ENCODE measurements at places on chromosomes 11 and 22.

GRCh38 chr11:79200398-79201070 lies 240.3 kb downstream of the TENM4 start:
- no peak for DNase-seq

- no peak for DNase-seq
Measured at GRCh38 chr11:122069707-122070360, 46.2 kb downstream of the BLID start.

DNA sequence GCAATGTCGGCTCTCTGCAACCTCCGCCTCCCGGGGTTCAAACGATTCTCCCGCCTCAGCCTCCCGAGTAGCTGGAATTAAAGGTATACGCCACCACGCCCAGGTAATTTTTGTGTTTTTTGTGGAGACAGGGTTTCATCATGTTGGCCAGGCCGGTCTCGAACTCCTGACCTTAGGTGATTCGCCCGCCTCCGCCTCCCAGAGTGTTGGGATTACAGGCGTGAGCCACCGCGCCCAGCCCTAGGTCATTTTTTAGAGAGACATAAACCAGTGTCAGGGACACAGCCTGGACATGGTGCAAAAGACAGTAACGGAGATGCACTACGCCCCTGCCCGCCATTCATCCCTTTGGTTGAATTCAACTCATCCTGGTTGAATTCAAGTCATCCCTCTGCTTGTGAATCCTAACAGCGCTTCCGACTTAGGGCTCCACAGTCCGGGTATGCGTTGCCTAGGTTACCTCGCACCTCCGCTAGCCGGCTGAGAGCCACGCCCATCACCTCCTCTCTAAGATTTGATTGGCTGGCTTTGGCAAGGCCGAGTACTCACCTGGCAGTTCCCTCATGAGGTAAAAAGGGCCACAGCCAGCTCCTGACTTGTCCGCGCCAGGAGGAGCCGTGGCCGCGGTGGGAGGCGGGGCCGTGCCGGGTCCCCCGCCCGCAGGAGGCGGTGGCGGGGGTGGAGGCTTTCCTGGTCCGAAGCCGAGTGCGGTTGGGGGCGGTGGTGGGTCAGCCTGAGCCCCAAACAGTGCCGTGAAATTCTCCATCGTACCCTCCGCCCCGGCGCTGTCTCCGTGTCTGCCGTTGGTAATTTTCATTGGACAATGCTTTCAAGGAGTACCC lies at the start of gene MED19:
Gene MED19, minus strand, starts transcription at position 802 of the 842 bp plus-strand sequence. Its CDS starts 36 bp downstream, at position 766.
- peak; percentile 75 for DNase-seq

DNA sequence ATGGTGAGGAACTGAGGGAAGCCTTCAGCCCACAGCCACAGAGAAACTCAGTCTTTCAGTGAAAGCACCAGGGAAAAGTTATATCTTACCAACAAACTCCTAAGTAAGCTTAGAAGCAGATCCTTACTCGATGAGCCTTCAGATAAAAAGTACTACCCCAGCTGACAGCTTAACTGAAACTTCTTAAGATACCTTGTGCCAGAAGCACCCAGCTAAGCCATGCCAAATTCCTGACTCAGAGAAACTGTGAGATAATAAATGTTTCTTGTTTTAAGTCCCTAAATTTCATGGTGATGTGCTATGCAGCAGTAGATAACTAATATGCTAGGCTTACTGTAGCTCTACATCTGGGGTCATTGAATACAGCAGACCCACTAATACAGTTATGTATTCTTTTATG lies 2025.0 kb downstream of the LRRC4C start:
- no peak for DNase-seq

- DNase-seq: no peak
Measured at GRCh38 chr22:23137468-23137867, 4.3 kb downstream of the RSPH14 start.

- DNase-seq: no peak
Measured at GRCh38 chr11:93579187-93579751, 36.1 kb upstream of the SMCO4 start.

DNA sequence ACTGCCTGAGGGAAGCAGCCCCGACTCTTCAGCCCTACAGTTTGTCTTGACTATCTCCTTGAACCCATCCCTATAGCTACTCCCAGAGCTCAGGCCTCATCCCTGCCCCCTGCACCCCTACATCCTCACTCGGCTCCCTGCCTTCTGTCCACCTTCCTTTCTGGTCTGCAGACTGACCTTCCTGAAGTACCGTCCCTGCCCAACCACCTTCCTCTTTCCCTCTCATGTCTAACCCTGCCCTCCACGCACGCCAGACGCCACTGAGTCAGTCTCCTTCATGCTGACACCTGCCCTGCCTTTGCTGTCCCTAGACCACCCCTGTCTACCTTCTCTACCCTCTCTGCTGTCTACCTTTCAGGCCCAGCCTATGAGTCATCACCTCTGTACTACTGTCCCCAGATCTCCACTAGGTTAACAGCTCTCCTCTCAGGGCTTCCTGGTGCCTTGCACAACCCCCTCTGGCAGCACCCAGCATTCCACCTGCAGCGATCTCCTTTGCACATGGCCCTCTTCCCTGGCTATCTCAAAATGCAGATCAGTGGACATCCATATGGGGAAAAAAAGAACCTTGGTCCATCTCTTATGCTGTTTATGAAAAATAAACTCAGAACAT lies 8.9 kb downstream of the KCTD21 start:
- DNase-seq: no peak

- no peak for DNase-seq
Measured at GRCh38 chr11:20310137-20310536, 53.4 kb upstream of the HTATIP2 start.

DNA sequence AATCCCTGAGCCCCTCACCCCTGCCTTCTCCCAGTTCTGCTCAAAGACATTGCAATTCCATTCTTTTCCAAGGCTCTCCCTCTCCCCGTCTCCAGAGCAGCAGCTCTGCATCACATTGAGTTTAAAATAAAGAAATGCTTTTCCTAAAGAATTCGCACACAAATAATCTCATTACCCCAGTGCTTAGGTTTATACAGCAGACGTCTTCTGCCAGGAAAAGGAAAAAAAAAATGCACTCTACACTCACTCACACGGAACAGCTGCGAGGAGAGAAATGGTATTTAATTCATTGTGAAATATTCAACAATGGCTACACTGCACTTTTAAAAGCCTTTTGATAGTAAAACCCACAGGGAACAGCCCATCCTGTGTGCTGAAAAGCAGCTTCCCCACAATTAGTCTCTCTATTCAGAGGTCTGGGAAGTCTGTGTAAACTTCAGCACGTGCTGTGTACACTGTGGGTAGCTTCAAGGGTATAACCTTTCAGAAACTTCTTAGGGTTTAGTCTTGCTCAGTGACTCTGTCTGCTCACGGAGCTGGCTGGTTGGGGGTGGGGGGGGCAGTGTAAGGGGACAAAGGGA lies 42.8 kb downstream of the ETS1 start:
- no peak for DNase-seq

DNA sequence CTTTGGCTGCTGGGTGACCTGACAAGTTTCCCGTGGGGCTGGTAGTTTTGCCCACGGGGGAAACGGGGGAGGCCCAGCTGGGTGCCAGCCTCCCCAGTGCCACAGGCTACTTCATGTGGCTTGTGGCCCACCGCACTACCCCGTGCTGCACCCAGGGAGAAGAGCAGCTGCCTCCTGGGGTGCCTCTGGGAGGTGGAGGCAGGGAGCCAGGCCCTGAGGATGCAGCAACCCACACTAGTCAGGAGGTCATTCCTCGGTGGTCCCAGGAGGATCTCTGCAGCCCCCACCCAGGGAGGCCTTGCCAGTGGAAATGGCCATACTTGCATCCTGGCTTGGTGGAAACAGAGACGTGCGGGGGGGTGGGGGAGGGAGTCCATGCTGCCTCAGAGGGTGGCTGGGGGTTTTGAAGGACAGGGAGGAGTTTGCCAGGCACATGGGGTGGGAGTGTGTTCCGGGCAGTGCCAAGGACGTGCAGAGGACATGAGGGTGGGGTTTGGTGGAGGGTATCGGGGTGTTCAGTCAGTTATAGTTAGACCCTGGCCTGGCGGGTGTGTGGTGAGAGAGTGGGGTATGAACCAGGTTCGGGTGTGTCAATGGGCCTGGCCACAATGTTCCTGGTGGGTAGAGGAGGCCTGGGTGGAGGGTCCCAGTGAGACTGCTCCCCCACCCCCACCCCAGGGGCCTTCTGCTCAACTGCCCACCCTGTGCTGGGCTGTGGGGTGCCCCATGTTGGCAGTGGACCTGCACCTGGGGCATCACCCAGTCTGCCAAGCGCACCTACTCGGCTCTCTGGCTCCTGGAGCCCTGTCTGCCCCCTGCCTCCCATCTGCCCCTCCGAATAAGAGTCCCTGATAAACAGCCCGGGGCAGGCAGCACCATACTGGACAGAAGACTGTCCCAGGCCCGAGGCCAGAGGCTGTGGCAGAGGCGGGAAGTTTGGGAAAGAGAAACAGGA lies 3.8 kb downstream of the PIM3 start:
- DNase-seq: peak; percentile 25

- DNase-seq: no peak
Measured at GRCh38 chr11:114156131-114156581, 96.6 kb downstream of the ZBTB16 start.

- no peak for DNase-seq
Measured at GRCh38 chr11:120925944-120926343, 98.0 kb upstream of the TBCEL start.

- DNase-seq: no peak
Measured at GRCh38 chr11:16194566-16194965, 161.8 kb downstream of the SOX6 start.

- no peak for DNase-seq
Measured at GRCh38 chr11:79960461-79960860, 519.6 kb upstream of the TENM4 start.
